ENCODE measurements at places on chromosomes 1 and 21.

DNA sequence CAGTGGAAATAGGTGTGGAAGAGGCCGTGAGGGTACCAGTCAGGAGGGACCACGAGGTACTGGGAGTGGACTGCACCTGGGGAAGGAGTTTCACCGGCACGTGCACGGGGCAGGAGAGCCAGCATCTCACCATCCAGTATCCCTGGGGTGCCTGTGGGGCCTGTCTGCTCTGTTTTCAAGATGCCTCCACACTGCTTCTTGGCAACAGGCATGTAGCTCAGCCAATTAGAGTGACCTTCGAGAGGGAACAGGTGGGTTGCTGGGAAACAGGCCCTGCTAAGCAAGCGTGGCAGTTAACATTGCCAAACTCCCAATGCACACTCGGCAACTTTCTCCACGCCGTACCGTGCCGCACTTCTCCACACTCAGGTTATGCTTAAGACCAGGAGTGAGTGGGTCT, 17.7 kb downstream of the KCNC4 start:
- no peak for DNase-seq

- no peak for DNase-seq
These were observed 2.0 kb downstream of the SRSF4 start for GRCh38 chr1:29179641-29180184.

DNA sequence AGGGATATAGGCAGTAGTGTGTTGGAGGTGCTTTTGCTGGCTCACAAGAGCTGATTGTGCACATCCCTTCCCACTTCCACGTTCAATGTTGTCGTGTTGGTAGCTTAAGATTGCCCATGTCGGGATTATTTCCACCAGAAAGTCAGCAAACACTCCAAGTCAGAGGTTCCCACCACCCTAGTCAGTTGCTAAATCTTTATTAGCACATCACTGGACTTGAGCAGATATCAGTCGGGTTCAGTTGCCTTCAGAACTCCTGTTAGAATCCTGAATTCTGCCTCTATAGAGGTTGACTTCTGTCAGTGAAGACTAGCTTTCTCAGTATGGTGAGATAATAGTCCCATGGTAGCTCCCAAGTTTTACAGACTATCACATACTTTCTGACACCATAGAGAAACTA, 10.5 kb downstream of the AGL start:
- DNase-seq, result no peak

DNA sequence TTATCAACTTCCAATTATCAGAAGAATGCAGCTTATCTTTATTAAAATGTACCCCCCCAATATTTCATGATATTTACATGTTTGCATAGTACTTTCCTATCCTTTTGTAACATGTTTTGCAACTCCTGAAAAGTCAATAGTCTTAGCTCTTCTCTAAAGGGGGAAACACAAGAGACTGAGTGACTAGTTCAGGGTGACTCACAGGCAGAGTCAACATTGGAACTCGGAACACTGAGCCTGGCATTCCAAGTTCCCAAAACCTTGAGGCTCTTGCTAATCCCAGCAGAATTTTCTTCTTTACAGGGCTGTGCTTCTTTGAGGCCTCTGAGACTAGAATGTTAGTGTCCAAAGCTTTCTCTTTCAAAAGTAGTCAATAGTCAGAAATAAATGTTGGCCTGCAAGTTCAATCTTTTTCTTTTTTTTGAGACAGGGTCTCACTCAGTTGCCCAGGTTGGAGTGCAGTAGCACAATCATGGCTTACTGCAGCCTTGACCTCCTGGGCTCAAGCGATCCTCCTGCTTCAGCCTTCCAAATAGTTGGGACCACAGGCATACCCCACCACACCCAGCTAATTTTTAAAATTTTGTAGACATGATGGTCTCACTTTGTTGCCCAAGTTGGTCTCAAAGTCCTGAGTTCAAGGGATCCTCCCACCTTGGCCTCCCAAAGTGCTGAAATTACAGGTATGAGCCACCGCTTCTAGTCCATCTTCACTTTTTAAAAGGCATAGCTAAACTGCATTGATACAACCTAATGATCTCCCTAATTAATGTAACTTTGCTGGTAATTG, 37.5 kb downstream of the ZNF281 start:
- no peak for DNase-seq

DNA sequence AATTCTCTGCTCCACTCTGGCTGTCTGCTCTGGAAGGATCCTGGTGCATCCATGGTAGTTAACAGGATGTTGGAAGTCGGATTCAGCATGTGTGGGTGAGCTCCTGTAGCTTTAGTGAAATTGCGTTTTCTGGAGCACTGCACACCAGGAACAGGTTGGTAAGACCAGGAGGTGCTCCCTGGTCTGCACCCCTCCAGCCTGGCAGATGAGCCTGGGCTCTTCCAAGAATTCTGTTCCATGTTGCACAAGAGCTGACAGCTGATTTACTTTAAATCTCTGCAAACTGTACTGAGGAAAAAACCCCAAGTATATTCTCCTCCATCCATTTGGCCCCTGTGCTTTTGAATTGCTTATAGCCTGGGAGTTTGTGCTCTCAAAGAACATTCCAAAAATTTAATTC, 33.7 kb downstream of the KCNK1 start:
- no peak for DNase-seq

DNA sequence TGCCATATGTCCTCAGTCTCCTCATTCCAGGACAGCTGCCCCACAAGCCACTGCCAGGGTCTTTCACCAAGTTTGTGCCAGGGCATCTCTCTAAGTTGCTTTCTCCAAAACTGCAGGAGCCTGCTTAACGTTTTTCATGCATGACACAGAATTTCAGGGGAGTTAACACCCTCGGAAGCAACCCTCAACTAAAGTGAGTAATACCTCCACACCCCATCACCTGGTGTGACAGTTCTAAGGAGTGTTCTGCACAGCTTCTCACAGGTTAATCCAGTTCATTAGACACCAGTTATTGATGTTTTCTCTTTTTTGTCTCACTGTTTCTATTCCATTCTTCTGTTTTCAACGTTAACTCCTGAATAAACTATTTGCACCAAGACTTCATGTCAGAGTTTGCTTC, 115.0 kb downstream of the BACH1 start:
- no peak for DNase-seq

- no peak for DNase-seq
These were observed 52.9 kb downstream of the SNRPE start for GRCh38 chr1:203914292-203914691.

DNA sequence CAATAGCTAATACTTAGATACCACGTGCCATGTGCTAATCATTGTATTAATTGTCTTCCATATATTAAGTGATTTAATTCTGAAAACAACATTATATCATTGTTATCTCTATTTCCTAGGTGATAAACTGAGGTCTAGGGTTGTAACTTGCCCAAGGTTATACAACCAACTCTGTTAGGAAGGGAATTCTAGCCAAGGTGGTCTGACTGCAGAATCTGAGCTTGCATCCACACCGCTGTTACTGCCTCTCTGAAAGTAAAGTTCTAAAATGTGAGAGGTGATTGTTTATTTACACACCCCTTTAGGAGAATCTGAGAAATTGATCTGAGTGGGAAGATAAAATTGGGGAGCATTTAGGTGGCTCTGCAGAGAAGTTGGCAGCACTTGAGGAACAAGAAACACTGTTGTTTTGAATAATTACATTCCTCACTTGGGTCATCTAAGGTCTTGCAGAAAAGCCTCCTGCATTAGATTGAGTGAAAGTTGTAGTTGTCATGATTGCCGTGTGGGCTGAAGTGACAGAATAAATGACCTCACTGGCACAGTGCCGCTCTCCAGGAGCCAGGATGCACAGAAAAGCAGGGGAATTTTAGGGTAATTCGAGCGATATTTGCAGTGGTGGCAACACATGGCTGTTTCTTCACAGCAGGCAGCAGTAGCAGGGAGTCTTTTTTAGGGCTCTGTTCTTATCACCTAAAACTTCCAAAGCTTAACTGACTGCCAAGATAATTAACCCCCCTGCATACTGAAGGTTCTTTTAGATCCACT, 121.7 kb downstream of the ADGRL4 start:
- no peak for DNase-seq

GRCh38 chr1:104953555-104953954, 1203.9 kb downstream of the AMY1C start:
- DNase-seq, result no peak

DNA sequence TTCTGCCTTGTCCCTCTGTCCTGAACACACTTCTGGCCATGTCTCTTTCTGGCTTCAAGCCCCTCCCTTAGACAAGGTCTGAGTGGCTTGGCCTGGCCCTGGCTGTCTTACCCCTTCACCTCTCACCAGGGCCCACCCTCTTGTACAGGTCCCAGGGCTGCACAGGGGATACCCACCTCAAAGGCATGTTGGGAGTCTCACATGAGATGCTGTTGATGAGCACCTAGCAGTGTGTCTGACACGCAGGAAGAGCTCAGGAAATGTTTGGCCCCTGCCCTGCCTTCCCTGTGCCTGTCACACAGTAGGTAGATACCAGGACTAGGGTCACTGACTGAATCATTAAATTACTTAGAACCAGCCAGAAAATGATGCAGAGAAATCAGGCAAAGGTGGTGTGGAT, 16.6 kb downstream of the ZNF362 start:
- no peak for DNase-seq

DNA sequence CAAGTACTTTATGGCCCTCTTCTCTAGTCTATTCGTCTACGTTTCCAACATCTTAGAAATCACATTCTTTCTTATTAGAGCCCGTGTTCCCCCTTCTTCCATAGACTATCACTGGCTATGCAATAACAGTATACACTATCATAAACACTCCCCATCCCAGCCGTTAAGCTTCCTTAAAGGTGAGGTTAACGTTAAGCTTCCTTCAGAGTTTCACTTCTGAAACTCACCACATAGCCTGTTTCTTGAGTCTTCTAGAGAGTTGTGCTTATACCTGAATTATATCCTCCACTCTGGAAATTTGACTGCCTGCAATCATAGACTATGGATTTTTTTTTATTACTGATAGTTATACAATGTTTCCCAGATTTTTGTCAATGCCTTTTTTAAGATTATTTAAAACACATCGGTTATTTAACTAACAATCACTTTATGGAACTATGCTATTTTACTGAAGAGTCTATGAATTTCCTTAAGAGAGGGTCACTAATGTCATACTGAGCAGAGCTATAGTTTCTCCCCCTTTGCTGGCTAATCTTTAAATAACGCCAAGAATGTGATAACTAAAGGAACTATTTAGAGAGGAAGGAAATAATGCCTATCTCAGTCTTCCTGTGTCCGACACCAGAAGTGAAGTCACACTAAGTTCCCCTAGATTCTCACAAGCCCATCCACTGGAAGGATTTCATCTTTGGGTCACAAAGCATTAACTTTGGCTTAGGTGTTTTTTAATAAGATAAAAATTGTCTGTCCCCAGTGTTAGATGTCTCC, 16.8 kb downstream of the FCER1A start:
- no peak for DNase-seq

DNA sequence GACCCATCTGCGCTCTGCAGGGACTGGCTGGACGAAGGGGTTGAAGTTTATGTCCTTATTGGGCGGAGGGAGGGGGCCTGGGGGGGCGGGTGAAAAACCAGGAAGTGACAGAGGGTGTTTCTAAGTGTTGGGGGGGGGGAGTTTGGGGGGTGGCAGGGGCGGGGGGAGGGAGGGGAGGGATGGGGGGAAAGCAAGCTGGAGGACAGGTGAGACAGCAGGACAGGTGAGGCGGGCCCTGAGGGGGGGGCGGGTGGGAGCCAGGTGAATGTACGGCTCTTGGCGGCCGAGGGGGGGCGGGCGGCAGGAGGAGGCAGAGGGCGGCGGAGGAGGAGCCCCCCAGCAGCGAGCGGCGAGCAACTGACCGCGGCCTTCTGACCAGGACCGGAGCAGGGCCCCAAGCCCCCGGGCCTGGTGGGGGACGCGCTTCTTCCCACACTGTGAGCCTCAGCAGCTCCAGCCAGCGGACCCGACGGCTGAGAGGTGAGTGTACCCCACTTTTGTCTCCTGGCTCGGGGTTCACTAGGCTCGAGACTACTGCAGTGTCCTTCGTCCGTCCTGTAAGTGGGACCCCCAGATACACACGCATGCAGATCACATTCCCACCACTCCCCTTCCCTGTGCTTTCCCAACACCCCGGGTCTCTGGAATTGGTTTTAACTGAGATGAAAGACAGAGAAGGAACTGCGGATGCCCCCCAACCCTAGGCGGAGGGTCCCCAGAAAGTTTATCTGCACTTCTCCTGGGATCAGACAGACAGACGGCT, at the start of gene ZBTB7B:
Gene ZBTB7B (plus strand): TSS at position 339 of the 763 bp plus-strand sequence. CDS start 11,859 bp downstream, outside the sequence.
- no peak for DNase-seq

GRCh38 chr1:243267914-243268653, 12.2 kb downstream of the SDCCAG8 start:
- DNase-seq, result no peak

DNA sequence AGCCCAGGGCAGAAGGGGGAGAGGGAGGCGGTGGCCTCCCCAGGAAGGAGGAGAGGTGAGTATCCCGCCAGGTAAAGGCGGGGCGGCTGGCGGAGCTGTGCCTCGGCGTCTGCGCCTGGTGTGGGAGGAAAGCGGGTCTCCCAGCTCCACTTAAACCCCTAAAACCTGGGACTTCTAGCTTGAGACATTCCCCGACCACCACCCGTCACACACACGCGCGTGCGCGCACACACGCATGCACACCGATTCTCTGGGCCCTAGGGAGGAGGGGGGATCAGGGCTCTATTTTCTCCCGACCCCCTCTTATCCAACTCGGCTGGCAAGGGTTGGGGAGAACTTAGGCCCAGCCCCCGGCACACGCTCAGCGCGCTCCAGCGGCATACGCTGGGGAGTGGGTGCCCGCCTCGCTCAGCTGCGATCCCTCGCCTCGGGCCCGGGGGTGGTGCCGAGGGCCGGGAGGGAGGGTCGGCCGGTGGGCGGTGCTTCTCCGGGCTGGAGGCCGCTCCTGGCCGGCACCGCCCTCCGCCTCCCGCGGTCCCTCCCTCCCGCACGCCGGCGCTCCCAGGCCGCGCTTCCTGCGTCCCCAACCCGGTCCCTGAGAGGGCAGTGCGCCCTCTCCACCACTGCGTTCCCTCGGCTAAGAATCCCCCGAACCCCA, at the start of gene TMEM51:
Gene TMEM51 (plus strand): TSS at position 564 of the 658 bp plus-strand sequence. CDS start 61,341 bp downstream, outside the sequence.
- peak; percentile 85 for DNase-seq

DNA sequence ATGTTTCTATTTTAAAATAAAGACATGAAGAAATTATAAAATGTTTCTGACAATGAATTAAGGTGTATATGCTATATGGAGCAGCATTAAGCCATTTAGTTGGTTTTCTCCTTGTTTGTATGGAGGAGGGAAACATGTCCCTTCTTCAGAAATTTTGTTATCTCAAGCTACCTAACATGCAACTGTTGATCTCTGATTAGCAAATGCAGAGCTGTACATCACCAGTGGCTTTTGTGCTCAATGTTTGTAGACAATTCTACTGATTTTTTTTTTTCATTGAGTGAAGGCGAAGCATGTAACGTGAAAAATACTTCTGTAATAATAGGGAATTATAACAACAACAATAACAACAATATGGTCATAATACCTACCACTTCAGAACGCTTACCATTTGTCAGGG, 463.7 kb downstream of the PLPP3 start:
- no peak for DNase-seq
